WTC11 (cell line): ENCODE measurements at places on chromosomes 7 and 10.

GRCh38 chr7:135929722-135930141, 47.4 kb downstream of the MTPN start:
- H3K4me1 ChIP-seq: peaks cover 29% of the 10 kb centered on the region
- no peak overlapping the region for H3K4me3 ChIP-seq
- no peak for DNase-seq
- H3K27ac ChIP-seq: peak overlapping the region; percentile 3; the same call in 1 of the 2 replicates
- H3K36me3 ChIP-seq: peaks cover 3% of the 10 kb centered on the region; the same call in 1 of the 2 replicates
- H3K27me3 ChIP-seq: no peaks in the 10 kb centered on the region

DNA sequence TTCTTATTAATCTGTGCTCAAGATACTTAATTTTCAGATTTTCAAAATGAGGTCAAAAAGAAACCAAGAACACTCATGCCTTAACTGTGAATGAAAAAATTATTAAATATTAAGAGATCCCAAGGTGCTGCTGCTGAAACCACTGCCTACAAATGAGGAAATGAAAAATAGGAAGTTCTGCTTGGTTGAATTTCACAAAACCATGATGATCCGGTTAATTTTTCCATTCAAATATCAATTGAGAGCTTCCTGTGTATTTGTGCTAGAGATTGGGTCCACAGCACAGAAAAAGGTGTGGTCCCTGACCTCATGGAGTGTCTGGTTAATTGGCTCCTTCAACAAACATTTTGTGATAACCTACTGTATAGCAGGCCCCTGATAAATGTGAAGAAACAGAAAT, 132.7 kb upstream of the YAE1 start:
- H3K4me3 ChIP-seq: no peak overlapping the region
- no peak for DNase-seq
- H3K27ac ChIP-seq: no peak overlapping the region
- H3K4me1 ChIP-seq: peaks cover 22% of the 10 kb centered on the region
- H3K27me3 ChIP-seq: no peaks in the 10 kb centered on the region; the same call in none of the 2 replicates

- H3K27me3 ChIP-seq: no peaks in the 10 kb centered on the region
- H3K4me3 ChIP-seq: no peak overlapping the region
- no peak overlapping the region for H3K27ac ChIP-seq
- peaks cover 27% of the 10 kb centered on the region for H3K36me3 ChIP-seq
- H3K4me1 ChIP-seq: no peaks in the 10 kb centered on the region
Measured at GRCh38 chr10:93678386-93678785, 24.0 kb downstream of the FRA10AC1 start.

DNA sequence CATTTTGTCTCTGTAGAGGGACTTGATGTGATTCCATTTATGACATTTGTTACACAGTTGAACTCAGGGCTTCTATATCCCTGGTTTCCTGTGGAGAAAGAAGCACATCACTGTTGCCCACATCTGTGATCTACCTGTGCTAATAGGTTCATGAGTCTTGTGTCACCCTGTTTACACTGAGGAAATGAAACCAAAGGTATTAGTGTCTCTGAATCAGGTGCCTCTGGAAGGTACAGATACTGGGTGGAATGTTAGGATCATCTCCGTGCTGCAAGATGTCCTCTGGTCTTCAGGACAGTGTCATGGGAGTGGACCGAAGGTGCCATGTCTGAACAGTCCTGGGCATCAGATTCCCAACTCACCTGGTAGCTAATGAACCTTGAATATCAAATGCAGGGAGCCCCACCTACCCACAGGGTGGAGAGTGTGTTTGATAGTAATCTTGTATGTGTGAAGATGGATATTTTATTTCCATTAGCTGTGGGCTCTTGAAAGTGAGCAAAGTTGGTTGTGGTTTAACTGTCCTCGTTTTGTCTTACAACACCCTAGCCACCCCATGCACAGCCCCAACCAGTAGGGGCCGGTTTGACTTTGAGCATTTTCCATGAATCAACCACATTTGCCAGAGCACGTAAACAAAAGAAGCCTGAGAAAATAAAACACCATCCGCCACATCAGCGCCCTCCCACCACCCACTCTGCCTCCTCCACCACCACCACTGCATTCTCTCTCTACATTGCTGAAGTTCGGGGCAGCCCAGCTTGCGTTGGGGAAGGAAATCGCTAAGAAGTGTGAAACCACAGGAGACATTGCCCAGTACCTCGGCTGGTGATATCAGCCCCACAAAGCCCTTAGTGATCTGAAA, 40.7 kb downstream of the TARP start:
- no peak for DNase-seq
- H3K27ac ChIP-seq: 0 out of 2 replicates have a peak overlapping the region, but pooled peaks have one; percentile 16
- H3K36me3 ChIP-seq: 0 out of 2 replicates have a peak, but pooled peaks cover 14% of the 10 kb centered on the region
- H3K4me1 ChIP-seq: peaks cover 4% of the 10 kb centered on the region
- H3K27me3 ChIP-seq: no peaks in the 10 kb centered on the region

DNA sequence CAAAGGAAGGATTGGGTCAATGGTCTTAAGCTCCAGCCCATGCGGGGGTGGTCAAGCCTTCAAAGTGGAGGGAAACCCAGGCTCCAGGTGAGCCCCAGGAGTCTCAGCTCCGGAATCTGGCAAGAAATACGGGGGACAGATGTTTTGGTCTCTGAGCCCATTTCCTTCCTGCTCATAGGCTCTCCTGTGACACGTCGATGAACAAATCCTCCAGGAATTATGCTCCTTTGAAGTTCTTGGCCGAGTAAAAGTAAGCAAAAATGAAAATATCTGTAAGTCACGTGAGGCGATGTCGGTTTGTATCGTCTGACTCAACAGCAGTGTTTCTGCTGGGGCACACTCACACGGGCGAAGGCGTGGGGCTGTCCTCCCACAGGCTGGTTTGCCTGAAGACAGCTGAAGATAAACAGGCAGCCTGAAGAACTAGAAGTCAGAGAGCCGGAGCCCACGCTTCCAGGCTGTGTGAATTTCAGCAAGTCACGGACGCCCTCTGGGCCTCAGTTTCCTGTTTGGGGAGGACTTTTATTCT, 52.6 kb upstream of the SMNDC1 start:
- H3K4me1 ChIP-seq: peaks cover 59% of the 10 kb centered on the region
- DNase-seq: no peak
- H3K4me3 ChIP-seq: no peak overlapping the region

- H3K27me3 ChIP-seq: no peaks in the 10 kb centered on the region
- no peak for DNase-seq
- no peaks in the 10 kb centered on the region for H3K4me1 ChIP-seq
- peak overlapping the region; percentile 72; the same call in 1 of the 2 replicates for H3K27ac ChIP-seq
- no peak overlapping the region for H3K4me3 ChIP-seq
Measured at GRCh38 chr7:140383954-140384713, 14.2 kb downstream of the SLC37A3 start.

GRCh38 chr10:79132681-79133381, 64.1 kb downstream of the ZMIZ1 start:
- no peak for DNase-seq
- H3K27ac ChIP-seq: peak overlapping the region; percentile 34
- H3K27me3 ChIP-seq: no peaks in the 10 kb centered on the region
- H3K4me1 ChIP-seq: peaks cover 83% of the 10 kb centered on the region
- H3K4me3 ChIP-seq: no peak overlapping the region

DNA sequence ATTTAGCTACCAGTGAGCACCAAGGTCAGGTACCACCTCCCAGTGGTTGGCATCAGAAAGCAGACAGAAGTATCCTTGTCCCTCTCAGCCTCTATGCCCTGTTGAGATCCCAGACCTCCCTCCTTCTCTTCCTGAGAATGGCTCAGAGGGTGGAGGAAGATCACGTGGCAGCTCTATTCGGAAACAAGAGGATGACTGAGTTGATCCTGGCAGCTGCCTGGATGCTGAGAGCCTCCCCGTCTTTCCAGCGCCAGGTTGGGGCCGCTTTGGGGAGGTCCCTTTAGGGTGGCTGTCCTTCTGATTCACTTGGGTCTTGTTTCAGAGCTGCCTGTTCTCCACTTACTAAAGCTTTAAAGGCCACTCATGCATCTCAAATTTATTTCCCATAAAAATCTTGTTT, 36.9 kb upstream of the NPFFR1 start:
- 0 out of 2 replicates have a peak, but pooled peaks cover under 1% of the 10 kb centered on the region for H3K36me3 ChIP-seq
- no peak for DNase-seq
- no peak overlapping the region for H3K4me3 ChIP-seq
- H3K27ac ChIP-seq: no peak overlapping the region
- H3K27me3 ChIP-seq: no peaks in the 10 kb centered on the region

DNA sequence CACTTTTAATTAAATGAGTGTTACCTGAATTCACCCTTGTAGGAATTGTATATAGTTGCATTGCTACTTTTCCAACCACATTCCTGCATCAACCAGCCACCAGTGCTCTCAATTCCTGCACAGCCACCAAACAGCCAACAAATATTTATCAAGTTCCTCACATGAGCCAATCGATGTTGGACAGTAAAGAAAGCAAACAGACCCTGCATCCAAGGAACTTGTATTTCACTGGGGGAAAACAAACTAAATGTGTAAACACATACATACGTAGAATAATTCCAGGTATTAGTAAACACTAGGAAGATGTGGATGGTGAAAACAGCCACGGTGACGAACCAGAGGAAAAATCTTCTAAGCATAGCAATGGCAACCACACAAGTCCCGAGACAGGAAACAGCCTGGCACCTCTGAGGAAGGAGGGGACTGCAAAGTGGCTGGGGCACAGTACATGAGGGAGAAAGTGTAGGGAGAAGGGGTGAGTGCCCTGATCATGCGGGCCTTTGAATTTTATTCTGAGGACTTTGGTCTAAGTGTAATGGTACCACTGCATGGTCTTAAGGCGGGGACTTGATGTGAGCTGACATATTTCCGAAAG, 111.2 kb downstream of the XRCC2 start:
- no peak for DNase-seq
- peaks cover 23% of the 10 kb centered on the region for H3K4me1 ChIP-seq
- no peak overlapping the region for H3K27ac ChIP-seq
- H3K27me3 ChIP-seq: no peaks in the 10 kb centered on the region

- H3K4me1 ChIP-seq: peaks cover 6% of the 10 kb centered on the region
- no peak for DNase-seq
- no peaks in the 10 kb centered on the region for H3K27me3 ChIP-seq
- H3K36me3 ChIP-seq: 0 out of 2 replicates have a peak, but pooled peaks cover 2% of the 10 kb centered on the region
- no peak overlapping the region for H3K27ac ChIP-seq
Measured at GRCh38 chr7:20661884-20662283, 46.4 kb downstream of the ABCB5 start.

DNA sequence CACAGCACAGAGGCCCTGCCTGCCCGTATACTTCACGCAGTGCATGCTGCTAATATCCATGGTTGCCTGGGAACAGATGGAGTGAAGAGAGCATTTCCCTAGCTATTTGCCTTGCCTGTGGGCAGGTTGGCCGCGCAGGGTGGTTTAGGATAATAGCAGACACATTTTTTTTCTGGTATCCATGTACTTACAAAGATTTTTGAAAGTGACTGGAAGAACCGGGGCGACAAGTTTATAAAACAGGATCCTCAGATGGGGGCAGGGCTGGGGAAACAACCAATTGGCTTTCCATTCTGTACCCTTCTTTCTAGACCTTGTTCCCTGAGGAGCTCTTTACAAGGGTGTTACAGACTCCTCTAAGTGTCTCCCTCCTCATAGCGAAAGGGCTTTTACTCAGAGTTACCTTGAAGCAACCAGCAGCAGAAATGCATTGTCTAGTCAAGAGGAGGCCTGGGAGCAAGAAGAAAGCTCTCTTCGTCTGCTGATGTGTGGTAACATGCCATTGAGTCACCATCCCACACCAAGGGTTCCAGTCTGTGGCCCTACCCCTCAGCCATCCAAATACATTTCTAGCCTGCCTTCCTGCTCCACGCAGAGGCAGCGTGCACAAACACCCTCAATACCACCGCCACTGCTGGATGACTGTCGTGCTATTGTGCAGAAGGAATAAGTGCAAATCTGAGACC, 31.5 kb downstream of the MTURN start:
- H3K27me3 ChIP-seq: peaks cover 18% of the 10 kb centered on the region
- no peak overlapping the region for H3K4me3 ChIP-seq
- H3K36me3 ChIP-seq: no peaks in the 10 kb centered on the region
- DNase-seq: no peak
- H3K4me1 ChIP-seq: peaks cover 64% of the 10 kb centered on the region

DNA sequence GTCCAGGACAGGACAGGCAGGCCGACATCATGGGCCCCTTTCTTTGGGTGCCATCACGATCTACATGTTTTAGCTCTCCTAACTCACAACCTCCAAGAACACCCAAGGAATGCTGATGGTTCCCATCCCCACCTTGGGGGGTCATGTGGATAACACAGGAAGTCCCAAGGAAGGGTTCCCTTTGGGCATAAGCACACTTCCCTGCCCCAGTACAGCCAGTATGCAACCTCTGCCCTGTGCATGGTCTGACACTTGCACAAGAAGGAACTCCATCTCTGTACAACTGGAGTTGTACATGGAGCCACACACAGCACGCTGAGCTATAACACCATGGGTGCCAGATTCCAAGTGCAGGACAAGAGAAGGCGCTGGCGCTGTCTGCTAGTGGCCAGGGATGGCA, 11.0 kb downstream of the MAT1A start:
- H3K4me1 ChIP-seq: peaks cover 13% of the 10 kb centered on the region
- no peaks in the 10 kb centered on the region; the same call in 1 of the 2 replicates for H3K27me3 ChIP-seq
- no peak overlapping the region for H3K27ac ChIP-seq
- no peak for DNase-seq
- H3K4me3 ChIP-seq: no peak overlapping the region

DNA sequence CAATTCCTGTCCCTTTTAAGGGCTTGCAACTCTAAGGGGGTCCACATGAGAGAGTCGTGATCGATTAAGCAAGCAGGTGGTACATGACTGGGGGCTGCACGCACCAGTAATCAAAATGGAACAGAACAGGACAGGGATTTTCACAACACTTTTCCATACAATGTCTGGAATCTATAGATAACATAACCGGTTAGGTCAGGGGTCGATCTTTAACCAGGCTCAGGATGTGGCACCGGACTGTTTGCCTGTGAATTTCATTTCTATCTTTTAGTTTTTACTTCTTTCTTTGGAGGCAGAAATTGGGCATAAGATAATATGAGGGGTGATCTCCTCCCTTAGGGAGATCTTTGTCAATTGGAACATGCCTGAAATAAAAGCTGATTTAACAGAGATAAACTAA, 370.1 kb downstream of the IPMK start:
- peak overlapping the region; percentile 87 for H3K27ac ChIP-seq
- peaks cover 30% of the 10 kb centered on the region for H3K4me1 ChIP-seq
- H3K4me3 ChIP-seq: no peak overlapping the region
- DNase-seq: no peak
- H3K36me3 ChIP-seq: peaks cover 42% of the 10 kb centered on the region

- H3K27ac ChIP-seq: no peak overlapping the region
- H3K4me1 ChIP-seq: no peaks in the 10 kb centered on the region
- peaks cover 44% of the 10 kb centered on the region for H3K36me3 ChIP-seq
- H3K4me3 ChIP-seq: no peak overlapping the region
- DNase-seq: no peak
Measured at GRCh38 chr7:63047546-63047945, 951.1 kb upstream of the ZNF722 start.
